RPMI8226 (cell line): ENCODE measurements at places on chromosomes 3 and 15.

GRCh38 chr15:49652922-49653321, 32.1 kb downstream of the DTWD1 start:
- DNase-seq: no peak

- DNase-seq: no peak
Measured at GRCh38 chr3:108475220-108475782, 35.1 kb downstream of the MYH15 start.

DNA sequence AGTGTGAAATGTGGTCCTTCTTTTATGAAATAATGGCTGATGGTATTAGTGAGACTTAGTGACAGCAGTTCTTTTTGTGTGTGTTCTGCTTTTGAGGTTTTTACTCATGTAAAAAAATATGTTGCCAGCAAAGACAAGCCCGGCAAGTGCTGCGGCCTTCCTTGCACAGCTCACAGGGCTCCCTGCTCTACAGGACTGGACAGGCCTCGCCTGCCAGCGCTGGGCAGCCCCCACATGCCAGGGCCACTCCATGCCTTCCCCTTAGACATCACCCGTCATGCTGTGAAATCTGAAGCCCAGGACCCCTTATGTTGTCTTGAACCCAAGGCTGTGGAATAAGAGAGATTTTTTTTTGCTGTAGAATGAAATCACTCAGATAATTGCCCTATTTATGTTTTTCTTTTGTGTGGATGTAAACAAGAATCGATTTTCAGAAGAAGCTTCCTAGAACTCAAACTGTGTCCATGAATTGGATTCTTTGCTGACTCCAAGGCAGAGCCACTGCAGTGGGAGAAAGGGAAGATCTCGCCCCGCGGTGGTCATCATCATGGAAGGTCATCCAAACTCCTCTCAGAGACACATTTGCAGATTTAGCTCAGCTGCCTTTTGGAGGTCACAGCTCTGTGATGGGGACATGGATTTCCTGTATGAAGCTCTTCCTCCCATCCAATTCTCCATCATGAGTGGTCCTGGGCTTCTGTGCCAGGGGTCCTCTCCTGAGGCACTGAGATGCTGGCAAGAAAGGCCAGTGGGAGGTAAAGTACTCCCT, 150.8 kb downstream of the ATP10A start:
- DNase-seq: no peak

- no peak for DNase-seq
Measured at GRCh38 chr3:35639254-35640186, at the start of gene ARPP21. Gene ARPP21 (plus strand): TSS chr3:35639525. CDS start chr3:35681752, 42,227 bp downstream.

DNA sequence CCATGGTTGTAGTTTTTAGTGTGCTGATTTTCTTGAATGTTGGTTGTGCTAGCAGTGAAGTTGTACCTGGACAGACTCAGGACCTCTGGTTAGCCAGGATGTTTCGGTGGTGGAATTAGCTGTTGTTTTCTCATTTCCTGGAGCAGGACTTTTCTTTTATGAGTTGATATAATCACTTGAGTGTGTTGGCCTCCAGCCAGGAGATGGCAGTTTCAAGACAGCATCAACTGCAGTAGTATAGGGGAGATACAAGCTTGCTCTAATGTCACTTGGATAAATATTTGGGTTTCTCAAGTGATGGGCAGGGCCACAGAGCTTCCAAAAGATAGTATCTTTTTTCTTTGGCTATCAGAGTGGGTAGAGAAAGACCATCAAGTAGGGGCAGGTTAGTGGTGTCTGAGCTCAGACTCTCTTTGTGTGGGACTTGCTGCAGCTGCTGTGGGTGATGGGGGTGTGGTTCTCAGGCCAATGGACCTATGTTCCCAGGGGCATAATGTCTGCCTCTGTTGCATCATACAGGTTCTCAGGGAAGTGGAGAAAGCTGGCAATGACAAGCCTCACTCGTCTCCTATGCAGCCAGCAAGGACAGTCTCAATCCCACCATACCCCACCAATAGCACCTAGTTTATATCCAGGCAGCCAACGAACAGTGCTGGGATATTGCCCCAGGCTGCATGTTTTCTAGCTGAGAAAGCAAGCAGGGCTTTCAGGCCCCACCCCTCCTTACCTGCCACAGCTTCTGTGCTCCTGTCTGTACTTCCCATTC, 14.6 kb upstream of the OR5K2 start:
- peak; percentile 7 for DNase-seq

GRCh38 chr3:132405188-132405587, 12.1 kb upstream of the DNAJC13 start:
- no peak for DNase-seq

GRCh38 chr15:58770519-58770856, 614 bp upstream of the MINDY2 start:
- DNase-seq: peak; percentile 82

- DNase-seq: no peak
Measured at GRCh38 chr3:189300345-189300744, 128.6 kb downstream of the TPRG1 start.

- peak; percentile 76 for DNase-seq
Measured at GRCh38 chr15:56496635-56497034, 31.7 kb upstream of the MNS1 start.

DNA sequence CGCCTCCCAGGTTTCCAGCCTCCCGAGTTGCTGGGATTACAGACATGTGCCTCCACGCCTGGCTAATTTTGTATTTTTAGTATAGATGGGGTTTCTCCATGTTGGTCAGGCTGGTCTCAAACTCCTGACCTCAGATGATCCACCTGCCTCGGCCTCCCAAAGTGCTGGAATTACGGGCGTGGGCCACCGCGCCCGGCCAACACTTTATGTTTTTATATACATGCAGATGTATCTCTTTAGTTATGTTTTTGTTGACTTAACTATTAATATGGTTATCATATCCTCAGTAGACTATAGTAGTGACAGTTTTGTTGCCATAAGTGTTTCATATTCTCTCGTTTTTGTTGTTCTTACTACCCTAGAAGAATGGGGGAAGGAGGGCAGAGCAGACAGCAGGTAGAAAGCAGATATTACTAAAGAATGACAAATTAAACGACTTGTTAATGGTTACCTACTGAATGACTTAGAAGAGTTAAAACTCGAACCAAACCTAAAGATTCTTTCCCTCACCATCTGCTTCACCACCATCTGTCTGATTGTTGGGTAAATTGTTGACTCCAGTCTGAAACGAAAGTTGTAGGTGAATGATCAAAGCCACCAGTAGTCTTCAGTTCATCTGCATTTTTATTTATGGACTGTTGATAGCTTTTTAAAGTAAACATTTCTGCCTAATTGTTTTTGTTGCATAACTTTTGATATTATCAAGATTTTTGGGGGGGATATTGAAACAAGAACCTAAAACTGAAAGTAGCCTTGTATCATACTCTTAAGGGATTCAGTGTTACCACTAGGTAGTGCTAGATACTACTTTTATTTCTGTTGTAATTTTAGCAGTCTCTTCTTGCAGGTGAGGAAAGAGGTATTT, 89.3 kb downstream of the RASA2 start:
- DNase-seq: no peak

DNA sequence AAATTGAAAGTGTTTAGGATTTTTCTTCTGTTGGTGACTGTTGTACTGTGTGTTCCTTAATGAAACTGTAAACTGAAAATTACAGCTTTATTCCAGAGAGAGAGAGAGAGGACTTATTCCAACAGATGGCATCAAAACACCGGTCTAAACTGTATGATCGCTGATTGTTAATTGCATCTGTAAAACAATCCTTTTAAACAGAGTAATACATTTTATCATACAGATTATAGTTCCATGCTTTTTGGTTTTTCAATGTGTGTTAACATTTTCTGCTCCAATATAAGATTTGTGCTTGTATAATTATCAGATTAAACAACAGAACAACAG, 289.7 kb upstream of the DNAJC19 start:
- DNase-seq: no peak

DNA sequence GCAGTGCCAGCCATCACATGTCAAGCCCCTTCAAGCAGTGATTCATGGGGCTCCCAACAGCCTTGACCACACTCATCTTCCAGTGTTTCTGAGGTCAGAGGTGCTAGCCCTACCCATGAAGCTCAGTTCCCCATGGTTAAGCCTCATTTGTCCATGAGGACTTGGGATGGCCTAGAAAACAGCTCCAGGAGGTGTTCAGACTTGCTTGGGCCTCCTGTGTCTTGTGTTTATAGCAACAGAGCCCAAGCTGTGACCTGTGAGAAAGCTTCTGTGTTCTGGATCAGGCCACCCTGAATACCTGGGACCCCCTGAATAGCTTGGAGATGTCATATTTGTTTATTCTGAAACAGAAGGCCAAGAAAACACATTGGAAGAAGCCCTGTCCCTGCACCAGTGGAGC, 36.7 kb downstream of the LARP6 start:
- no peak for DNase-seq

GRCh38 chr3:49966233-49966942, 26.4 kb downstream of the RBM6 start:
- DNase-seq: no peak

- DNase-seq: no peak
Measured at GRCh38 chr3:17119201-17120072, 234.7 kb downstream of the PLCL2 start.

DNA sequence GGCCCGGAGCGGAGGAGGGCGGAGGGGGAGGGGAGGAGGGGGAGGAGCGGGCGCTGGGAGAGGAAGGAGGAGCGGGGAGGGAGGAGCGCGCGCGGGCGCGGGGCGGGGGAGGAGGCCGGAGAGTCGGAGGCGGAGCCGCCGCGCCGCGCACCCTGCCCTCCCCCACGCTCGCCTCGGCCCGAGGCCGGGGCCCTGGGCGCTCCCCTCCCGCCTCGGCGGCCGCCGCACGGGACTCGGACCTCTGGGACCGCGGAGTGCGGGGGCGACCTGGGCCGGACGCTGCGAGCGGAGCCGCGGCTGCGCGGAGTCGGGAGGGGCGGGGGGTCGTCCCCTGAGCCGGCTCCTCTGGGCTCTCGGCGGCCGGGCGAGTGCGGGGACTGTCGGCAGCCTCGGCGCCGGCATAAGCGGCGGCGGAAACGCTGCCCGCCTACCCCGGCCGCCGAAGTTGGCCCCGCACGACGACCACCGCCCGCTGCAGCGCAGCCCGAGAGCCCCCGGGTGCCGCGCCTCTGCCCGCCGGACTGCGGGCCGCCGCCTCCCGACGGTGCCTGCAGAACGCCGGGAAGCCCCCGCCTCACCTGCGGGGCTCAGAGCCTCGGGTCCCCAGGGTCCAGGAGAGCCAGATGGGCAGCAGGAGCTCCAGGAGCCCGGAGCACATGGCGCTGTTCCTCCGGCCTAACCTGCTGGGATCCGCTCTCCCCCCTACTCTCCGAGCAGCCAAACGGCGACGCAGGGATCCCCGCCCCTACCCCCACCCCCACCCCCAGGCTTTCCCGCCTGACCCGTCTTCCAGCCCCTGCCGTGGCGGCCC, 406 bp upstream of the GABRB3 start:
- no peak for DNase-seq

- no peak for DNase-seq
Measured at GRCh38 chr3:159937561-159938166, 51.0 kb upstream of the IL12A start.

DNA sequence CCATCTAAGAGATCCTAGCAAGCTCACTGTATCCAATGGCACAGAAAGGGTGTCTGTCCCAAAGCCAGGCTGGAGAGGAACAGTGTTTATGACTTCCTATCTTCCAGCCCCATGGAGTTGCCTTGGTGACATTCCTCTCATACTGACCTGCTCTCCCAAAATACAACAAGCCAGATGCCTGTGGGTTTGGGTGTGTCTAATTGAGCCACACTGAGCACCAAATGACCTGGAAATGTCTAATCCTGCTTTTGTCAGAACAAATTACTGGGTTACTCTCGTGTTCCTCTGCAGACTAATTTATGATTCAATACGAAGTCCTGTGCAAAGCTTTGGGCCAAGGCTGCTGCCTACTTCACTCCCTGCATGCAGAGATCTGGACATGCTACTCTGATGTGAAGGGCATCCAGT, 98.1 kb upstream of the STRIT1 start:
- no peak for DNase-seq

DNA sequence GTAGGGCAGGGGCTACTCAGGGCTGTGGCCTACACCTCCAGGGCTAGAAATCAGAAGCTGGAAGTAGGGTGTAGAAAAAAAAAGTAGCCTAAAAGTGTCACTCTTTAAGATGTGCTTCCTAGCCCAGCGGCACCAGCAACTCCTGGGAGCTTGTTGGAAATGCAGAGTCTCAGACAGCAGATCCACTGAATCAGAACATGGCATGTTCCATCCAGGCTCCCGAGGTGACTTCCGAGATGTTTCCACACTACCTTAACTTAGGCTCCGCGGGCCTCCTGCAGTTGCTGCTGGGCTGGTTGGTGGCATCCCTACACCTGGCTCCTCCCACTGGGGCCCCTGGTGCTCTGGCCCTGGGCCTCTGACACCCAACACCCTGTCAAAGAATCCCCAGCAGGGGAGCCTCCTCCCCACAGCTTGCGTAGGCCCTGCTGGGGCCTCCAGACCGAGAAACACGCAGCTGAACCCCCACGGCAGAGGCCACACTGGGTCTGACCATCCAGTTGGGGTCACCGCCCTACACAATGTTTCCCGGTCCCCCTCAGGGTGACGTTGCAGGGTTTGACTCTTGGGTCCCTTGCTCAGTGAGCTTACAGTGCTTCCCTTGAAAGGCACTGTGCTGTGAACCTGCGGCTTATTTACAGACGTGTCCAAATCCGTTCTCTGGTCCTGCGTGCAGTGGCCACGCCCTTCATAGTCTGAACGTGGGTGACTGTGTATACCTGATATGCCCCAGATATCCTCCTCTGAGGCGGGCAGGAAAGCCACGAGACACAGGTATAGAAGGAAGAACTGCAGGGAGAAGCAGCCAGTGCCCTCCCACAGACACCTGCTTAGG, 46.5 kb downstream of the FAM174B start:
- no peak for DNase-seq

DNA sequence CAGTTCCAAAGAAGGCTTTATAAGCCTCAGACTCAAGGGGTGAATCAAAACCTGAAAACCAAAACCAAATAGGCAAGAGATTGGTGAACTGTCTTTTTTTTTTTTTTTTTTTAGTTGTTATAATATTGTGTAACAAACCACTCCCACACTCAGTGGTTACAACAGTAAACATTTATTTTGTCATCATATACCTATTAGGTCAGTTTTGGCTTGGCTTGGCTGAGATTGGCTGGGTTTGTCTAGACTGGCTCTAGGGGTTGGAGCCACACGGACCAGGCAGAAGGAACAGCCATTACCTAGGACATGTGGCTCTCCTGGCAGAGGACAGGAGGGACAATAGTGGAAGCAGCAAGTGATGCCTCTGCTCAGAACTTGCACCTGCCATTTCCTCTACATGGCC, 26.4 kb upstream of the RYR3 start:
- DNase-seq: no peak

DNA sequence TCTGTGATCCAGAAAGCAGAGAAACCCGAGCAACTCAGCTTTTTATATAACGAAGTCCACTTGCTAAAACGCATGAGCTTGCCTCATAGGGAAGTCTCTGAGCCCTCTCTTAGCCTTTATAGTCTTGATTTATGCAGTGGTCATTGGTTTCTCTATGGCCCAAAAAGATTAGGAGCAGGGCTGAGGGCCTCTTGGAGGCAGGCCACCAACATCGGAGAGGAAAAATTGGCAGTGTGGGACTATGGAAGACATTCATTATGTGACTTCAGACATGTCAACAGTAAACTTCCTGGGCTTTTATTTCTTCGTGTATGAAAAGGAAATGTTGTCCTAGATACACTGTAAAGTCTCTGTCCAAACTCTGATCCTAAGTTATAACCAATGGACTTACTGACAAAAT, 13.5 kb downstream of the RAB8B start:
- DNase-seq: no peak
